ENCODE measurements at places on chromosomes 16 and 17. TPM values are rescaled to one million over a fixed set of nuclear protein-coding genes. Genes with fewer than 3 reads are reported as not detected.

Gene ZFP3
- total RNA-seq, result 3.6 TPM

DNA sequence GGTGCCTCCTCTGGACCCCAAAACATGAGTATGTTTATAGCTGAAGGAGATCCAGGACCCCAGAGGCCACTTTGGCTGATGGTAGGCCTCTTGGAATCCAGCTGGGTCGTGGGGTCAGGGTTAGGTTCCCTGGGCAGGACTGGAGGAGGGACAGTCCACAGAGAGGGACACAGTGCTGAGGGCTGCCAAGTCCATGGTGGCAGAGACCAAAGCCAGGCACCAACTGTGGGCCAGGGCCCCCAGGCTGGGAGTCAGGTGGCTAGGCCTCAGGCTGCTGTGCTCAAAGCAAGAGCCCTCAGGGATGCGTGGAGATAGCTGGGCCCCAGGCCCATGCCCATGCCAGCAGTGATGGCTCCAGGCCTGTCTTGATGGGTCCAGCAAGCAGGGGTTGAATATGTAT lies 44.1 kb downstream of the RAB11FIP4 start:
- peaks cover 25% of the 10 kb centered on the region for H3K4me1 ChIP-seq
- no peak overlapping the region for H3K4me3 ChIP-seq
- no peak for DNase-seq

DNA sequence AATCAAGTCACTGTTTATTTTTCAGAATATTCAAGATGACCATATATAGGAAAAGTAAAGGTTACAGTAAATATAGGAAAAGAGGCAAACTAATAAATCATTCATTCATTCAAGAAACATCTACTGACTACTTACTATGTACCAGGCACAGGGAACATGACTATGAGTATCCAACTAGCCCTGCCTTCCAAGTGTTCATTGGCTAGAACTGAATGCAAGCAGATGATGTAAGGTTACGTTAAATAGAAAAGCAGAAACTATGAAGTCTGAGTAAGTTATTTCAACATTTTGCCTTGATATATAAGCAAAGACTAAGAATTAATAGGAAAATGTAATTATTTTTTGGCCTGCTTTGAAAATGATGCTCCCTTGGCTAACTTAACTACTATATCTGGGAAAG lies 36.7 kb downstream of the SPAG9 start:
- no peak overlapping the region for H3K27ac ChIP-seq
- no peak for DNase-seq
- H3K4me3 ChIP-seq, result no peak overlapping the region

Gene CNGB1
- not detected for total RNA-seq
